ENCODE measurements at places on chromosomes 3 and 15.

DNA sequence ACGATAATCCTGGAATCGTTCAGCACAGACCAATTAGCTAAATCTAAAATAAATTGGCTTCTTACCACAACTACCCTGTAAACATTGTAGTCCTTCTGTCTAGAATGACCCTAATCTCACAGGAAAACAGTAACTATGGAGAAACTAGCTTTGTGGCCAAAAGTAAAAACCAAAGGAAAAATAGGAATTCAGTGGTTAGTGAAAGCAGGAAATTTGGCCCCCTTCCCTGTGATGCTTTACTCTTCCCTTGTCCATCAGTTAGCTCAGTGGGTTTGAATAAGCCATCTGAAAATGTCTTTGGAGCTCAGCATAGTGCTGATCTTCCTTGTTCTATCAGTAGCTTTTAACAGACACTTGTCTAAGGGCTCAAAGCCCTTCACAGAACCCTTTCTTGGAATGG is 1.6 kb downstream of the NMD3 start:
- no peak for DNase-seq

- no peak for DNase-seq
Observed at GRCh38 chr3:17573396-17573795, 169.0 kb downstream of the TBC1D5 start.

DNA sequence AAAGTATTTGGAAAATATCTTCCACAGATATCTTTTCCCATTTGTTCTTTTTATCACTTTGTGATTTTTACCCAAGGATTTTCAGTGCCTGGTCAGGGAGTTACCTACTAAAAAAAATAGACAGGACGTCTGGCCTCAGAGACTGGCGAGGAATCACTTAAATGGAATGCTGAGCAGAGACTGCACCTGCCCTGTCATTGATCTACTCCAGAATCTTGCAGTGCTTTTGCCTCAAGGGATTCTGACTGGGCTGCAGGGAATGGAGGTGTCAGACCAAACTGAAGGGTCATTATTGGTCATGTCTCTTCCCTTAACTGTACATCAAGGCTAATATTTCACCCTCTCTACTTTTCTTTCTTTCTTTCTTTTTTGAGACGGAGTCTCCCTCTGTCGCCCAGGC is 12.1 kb upstream of the RYR3 start:
- no peak for DNase-seq

GRCh38 chr3:188531210-188531609 is 377.3 kb downstream of the LPP start:
- no peak for DNase-seq

Data from small intestine (tissue), 16 donors.